CD4-positive, alpha-beta T cell treated with Interleukin-4 for 1 hour (primary cell): ENCODE measurements at places on chromosomes 12 and 14.

DNA sequence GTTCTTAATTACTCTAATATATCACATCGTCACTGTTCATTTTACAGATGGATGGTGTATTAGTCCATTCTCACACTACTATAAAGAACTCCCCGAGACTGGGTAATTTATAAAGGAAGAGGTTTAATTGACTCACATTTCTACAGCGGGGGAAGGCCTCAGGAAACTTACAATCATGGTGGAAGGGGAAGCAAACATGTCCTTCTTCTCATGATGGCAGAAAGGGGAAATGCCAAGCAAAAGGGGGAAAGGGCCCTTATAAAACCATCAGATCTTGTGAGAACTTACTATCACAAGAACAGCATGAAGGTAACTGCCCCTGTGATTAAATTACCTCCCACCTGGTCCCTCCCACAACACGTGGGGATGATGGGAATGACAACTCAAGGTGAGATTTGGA lies 6.5 kb downstream of the TMBIM4 start:
- DNase-seq = no peak

GRCh38 chr14:60222820-60223219 lies 26.2 kb upstream of the PPM1A start:
- DNase-seq = no peak

- DNase-seq = no peak
These were observed 285.0 kb upstream of the RGS6 start for GRCh38 chr14:71647086-71647784.

- no peak for DNase-seq
These were observed 36.8 kb downstream of the ZNF664 start for GRCh38 chr12:124009781-124010180.

GRCh38 chr12:110742096-110742717 lies 484 bp downstream of the PPP1CC start:
- DNase-seq = no peak

DNA sequence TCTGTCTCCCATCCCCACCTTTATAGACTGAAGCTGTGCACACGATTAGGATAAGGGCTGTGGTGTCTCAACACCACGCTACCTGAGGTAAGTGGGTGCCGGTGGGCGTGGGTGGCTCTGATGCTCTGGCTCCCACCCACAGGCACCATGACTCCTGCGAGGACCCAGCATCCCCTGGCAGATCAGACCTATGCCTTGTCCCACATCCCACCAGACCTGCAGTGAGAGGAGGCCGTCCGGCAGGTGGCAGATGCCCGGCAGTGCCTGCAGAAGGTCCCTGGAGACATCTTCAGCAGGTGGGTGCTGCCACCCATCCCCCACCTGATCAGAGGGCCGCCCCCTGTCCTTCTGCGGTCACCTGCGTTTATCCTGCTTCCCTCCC lies 104.4 kb upstream of the PRB2 start:
- no peak for DNase-seq

GRCh38 chr14:71138448-71139293 lies 231.4 kb downstream of the PCNX1 start:
- DNase-seq = peak; percentile 58

GRCh38 chr12:3453990-3454680 lies 36.9 kb upstream of the PRMT8 start:
- no peak for DNase-seq

DNA sequence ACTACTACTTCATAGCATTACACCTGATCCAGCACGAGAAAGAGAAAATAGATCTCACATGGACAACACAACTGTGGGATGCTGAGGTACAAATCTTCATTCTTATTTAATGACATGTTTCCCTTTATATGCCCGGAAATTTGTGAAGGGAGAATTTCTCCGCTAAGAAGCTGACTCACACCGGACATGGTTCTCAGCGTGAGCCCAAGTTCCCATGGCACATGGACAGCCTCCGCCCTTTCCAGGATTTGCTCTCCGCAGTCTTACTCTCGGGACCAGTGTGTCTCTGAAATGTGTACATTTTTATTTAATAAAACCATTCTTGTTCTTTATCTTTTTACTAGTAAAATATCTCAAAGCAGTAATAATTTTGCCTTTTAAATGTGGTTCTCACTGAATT lies 1154.8 kb downstream of the TMEM121 start:
- DNase-seq = no peak

- DNase-seq = no peak
These were observed 249.1 kb upstream of the FAR2 start for GRCh38 chr12:28899951-28900350.

- DNase-seq = no peak
These were observed 117.6 kb downstream of the PDE6H start for GRCh38 chr12:15090441-15090840.

- DNase-seq = no peak
These were observed 135.0 kb upstream of the HIF1A start for GRCh38 chr14:61560323-61560722.

GRCh38 chr14:68814539-68815297 lies 21.9 kb upstream of the ZFP36L1 start:
- DNase-seq = peak; percentile 81

DNA sequence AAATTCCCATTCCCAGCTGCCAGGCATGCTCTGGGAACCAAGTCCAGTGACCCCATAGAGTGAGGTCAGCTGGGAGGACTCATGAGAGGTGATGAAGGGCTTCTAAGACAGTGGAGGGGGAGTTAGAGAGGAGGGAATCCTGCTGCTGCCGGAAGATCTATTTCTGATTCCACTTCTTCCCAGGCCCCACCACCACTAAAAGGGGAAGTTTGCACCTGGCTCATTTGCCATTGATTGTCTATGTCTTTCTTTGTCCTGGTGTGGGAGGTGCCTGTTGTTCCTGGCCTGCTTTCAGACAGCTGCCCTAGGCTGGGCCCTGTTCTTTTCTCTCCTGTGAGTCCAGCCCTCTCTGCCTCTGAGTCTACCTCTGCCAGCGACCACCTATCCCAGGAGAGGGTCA lies 3.0 kb upstream of the KRT6A start:
- no peak for DNase-seq

GRCh38 chr12:46785382-46785781 lies 40.4 kb downstream of the SLC38A4 start:
- no peak for DNase-seq

DNA sequence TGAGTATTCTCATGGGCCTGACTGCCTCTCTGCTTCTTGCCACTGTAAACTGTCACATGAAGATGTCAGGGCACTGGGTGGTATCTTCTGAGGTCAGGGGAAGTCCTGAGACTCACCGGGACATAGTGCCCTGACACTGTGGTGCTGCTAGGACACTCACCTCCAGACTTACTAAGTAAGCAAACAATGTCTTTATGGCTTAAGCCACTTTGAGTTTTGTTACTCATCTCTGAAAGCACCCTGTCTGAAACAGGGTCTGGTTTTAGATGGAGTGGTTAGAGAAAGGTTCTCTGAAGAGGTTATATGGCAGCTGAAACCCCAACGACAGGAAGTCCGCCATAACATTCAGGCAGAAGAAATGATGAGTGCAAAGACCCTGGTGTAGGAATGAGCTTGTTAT lies 22.7 kb downstream of the GPR19 start:
- no peak for DNase-seq

GRCh38 chr12:7441216-7441615 lies 2.7 kb downstream of the CD163L1 start:
- no peak for DNase-seq

DNA sequence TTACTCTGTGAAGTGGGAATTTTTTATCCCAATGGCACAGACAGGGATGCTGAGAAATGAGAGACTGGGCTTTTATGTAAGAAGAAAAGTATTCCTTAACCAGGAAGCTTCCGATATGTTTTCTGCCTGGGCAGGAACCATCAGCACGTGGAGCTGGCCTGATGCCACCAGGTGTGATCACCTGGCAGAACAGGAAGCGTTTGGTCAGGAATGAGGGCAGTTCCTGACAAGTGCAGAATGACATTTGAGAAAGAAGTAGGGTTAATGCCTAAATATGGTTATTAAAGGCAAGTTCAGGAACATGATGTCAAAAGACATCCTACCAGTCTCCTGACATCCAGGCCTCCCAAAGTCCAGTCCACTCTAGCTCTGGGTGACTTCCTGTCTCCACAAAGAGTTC lies 210.3 kb downstream of the NUAK1 start:
- DNase-seq = no peak

- DNase-seq = no peak
These were observed 37.3 kb downstream of the PPP1R12A start for GRCh38 chr12:79897617-79898016.

GRCh38 chr12:109607618-109608017 lies 34.0 kb downstream of the MVK start:
- DNase-seq = no peak

DNA sequence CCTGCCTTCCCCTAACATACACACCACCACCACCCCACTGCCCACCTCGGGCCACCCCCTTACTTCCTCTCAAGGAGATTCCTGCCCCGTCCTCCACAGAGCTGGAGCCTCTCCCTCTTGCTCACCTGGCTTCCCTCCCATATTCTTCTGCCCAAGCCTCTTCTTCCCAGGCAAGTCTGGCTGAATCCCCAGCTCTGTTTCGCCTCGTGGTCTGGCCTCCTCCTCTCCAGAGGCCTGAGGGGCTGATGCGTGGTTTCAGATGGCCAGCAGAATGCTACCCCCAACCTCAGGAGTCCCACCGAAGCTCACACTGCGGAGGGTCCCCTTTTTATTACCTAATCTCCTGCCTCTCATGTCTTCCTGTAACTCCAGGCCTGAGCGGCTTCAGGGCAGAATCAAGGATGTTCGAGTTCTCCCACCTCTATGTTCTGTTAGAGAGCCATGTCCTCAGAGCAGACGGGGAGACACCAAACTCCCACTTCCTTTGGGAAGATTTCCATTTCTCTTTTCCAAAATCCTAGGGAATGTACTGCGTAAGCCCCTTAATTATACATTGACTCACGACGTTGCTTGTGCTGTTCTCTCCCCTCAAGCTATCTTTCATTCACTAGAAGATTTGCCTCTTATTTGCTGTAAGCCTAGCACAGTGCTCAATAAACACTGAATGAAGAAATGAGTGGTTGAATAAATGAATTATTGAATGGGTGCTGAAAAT lies 33.9 kb upstream of the LTBP2 start:
- DNase-seq = no peak

DNA sequence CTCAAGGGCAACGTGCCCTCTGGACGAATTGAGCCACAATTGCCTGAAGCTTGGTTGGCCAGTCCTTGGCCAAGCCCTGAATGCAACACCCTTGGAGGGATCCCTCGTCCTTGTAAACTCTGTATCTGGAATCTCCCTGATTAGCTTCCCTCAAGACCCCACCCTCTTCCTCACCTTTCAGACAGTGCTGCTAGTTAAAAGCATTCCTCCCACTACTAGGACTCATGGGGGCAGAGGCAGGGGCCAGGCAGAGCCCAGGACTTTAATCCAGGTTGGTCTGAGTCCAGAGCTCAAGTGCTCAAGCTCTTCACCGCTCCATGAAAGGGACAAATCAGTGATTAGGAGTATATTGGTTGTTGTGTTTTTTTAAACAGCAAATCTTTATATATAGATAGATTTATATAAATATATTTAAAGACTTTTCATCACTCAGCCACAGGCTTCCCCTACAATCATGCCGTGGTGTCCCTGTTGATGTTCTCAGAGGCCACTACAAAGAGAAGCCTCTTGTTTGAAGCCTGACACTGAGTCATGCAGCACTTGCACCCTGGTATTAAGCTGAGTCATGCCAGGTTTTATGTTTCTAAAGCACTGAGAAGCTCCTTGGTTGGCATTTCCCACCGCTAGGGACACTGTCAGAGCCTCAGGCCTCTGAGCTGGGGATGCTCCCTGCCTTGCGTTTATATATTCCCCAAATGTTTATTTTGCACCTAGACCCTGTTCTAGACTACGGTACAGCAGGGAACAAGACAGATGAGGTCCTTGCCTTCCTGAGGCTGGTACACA lies 53.8 kb upstream of the GSC start:
- DNase-seq = no peak

DNA sequence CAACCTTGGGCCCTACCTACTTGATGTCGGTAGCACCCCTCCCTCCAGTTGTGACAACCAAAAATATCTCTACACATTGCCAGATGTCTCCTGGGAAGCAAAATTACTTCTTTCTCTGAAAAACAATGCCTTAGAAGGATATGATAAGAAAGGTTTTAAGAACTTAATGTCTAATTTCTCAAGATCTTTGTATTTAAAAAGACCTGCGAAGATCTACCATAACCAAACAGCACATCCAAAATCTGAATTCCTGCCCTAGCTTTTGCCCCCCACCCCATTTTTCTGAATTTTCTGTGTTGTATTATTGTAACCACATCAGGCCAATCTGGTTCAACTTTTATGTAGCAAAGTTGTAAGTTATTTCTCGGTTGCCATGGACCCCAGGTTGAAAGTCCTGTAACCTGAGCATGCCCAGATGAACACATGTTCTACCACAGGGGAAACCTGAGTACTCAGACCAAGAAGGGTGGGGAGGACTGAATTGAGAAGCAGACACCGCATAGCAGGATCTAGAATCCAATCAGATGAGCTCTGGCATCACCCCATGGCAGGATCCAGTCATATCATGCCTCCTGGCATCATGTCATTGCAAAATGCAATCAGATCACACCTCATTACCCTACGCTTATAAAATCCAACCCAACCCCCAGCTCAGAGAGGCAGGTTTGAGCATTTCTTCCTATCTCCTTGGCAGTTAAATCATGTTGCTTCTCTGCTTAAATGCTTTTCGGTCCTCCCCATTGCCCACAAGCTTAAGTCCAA lies 8.7 kb downstream of the TMEM253 start:
- DNase-seq = no peak

GRCh38 chr14:81533212-81533535 lies 479 bp downstream of the SEL1L start:
- DNase-seq = peak; percentile 11

DNA sequence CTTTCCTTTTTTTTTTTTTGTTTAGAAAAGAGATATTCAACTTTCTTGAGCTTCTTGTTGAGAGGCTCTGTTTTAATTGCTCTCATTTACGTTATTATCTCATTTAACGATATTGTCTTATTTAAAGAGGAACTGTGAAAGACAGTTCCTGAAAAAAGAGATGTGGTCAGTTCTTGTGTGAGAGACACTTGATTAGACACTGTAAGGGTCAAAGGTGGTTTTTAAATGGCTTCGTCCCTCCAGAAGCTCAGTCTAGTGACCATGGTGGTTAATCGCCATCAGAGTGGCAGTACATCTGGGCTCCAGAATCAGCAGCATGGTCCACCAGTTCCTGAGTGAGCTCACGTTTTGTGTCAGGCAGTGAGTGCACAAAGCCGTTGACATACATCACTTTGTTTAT lies 57.9 kb upstream of the KCNA5 start:
- DNase-seq = no peak

GRCh38 chr14:42523666-42524065 lies 917.0 kb downstream of the LRFN5 start:
- DNase-seq = no peak

DNA sequence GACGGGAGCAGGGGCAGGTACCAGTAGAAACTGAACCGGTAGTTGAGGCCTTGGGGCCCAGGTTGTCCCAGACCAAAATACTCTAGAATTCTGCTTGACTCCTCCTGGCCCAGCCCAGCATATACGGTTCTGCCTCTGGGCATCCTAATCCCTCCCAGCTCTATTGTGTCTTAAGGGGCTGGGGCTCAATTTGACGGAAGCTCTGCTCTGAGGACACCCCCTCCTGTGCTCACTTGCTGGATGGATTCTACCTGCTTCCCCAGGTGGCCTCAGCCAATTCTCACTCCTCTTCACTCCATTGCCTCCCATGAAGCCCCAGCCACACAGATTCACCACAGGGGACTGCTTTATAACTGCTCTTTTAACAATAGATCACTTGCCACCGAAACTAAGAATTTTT lies 219.5 kb upstream of the FKBP4 start:
- DNase-seq = no peak
